ENCODE measurements at places on chromosomes 11 and 22.

GRCh38 chr11:67268962-67269268 lies 2.6 kb downstream of the GRK2 start:
- no peak for DNase-seq

DNA sequence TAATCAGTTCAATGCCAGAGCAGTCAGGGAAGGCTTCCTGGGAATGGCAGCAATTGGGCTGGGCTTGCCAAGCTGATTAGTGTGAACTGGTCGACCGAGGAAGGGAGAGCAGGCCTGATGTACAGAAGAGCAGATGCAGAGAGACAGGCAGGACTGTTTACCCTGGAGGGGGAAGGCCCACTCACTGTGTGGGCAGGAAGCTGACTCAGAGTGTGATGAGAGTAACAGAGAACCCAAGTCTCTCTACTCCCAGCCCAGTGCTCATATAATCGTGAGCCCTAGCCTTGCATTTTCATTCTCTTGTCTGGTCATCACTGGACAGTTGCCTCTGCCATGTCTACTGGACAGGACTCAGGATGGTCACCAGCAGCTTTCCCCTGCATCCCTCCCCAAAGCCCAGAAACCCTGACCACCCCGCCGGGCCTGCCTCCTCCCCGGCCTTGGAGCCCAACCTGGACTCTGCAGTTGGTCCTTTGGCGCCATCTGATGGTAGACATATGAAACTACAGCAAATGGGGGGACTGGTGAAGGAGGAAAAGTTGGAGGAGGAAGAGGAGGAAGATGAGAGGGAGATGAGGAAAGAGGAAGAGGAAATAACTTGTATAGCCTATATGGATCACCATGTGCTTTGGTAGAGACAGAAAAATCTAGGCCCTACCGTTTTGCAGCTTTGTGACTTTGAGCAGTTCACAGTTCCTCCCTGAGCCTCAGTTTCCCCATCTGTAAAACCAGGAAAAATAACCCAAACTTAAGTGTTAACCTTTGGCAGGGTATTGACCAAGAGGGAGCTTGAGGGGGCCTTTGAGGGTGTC lies 43.4 kb upstream of the PRDM11 start:
- peak; percentile 66 for DNase-seq

- DNase-seq: no peak
Observed at GRCh38 chr11:13137844-13138301, 128.8 kb downstream of the RASSF10 start.

- DNase-seq: no peak
Observed at GRCh38 chr11:10318527-10318802, 13.6 kb downstream of the ADM start.

GRCh38 chr11:95524314-95525036 lies 265.1 kb downstream of the FAM76B start:
- DNase-seq: no peak

- no peak for DNase-seq
Observed at GRCh38 chr11:8721609-8722500, 39.3 kb downstream of the RPL27A start.

- no peak for DNase-seq
Observed at GRCh38 chr11:107268977-107269376, 188.6 kb downstream of the CWF19L2 start.

- no peak for DNase-seq
Observed at GRCh38 chr22:35661464-35661863, 13.2 kb downstream of the APOL6 start.

- no peak for DNase-seq
Observed at GRCh38 chr11:126132319-126132718, 69.7 kb upstream of the CDON start.

GRCh38 chr11:69200331-69201065 lies 44.8 kb downstream of the SMIM38 start:
- no peak for DNase-seq

- no peak for DNase-seq
Observed at GRCh38 chr11:71151561-71151960, 100.8 kb downstream of the SHANK2 start.

DNA sequence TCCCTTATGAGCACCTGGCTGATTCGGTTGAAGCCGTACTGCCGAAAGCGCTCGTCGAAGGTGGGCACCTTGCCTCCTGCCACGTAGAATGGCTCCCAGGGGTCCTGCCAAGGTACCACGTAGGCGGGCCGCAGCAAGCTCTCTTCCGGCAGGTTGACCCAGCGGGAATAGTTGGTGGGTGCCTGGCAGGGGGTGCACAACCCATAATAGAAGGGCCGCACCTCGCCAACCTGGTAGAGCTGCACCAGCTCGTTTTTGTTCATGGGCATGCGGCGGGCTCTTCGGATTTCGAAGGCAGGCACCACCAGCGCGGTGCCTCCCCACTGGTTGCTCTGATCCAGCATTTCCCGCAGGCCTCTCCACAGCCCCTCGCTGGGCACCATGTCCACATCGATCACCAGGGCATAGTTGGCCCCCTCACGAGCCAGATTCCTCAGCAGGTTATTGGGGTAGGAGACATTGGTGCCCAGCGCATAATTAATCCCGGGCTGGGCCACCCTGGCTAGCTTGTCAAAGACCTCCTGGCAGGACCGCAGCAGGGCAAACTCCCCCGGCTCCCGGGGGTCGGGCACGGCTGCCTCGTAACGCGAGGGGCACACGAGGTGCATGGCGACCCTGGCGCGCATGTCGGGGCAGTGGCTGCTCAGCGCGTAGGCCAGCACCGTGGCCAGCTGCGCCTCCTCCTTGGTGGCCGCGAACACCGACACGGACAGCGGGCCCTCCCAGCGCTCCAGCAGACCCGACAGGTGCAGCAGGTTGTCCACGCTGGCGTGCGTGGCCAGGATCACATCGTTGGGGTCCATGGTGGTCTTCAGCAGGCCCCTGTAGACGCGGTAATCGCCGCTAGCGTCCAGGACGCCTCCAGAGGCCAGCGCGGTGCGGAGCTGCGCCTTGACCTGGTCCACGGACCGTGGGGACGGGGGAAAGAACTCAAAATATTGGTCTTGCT lies 679 bp downstream of the B4GAT1 start:
- no peak for DNase-seq

GRCh38 chr11:57305523-57305922 lies 19.2 kb downstream of the TNKS1BP1 start:
- DNase-seq: no peak

- DNase-seq: no peak
Observed at GRCh38 chr11:34335801-34336200, 22.0 kb downstream of the ABTB2 start.

GRCh38 chr22:38861927-38862326 lies 10.1 kb downstream of the CBX6 start:
- no peak for DNase-seq

DNA sequence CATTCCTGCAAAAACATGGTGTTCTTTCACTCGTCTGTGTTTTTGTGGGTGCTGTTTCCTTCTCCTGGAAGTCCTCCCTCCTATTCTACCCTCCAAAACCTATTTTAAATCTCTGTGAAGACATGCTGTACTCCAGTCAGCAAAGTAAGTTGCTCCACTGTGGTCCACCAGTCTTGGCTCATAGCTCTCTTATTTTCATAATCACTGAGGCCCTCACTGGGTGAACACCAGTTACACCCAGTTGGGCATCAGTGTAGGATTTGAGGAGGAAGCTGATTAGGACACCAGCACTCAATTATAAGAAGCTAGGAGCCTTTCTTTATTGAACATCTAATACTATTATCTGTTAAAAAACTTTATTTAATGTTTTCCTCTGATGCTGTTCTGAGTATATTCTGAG lies 23.9 kb upstream of the EED start:
- DNase-seq: no peak

GRCh38 chr11:64799623-64800302 lies 3.3 kb downstream of the MAP4K2 start:
- DNase-seq: no peak

- no peak for DNase-seq
Observed at GRCh38 chr22:23874871-23875270, 17.2 kb downstream of the SLC2A11 start.

GRCh38 chr11:19651028-19651427 lies 61.6 kb upstream of the NAV2 start:
- no peak for DNase-seq

DNA sequence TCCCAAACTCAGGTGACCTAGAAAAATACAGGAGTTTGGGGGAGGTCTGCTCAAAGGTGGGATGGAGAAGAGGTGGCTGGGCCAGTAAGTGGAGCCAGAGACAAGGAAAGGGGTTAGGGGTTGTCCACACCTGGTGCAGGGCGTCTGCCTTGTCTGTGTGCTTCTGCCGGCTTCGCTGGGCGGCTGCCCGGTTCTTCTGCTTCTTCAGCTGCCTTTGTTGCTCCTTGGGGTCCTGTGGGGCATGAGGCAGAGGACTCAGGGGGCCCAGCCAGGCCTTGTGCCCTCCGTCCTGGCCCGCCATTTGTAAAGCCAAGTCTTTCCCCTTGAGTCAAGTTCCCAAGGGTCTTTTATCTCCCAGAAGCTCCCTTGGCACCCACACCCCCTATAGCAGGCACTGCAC lies 2.5 kb downstream of the BATF2 start:
- DNase-seq: no peak

DNA sequence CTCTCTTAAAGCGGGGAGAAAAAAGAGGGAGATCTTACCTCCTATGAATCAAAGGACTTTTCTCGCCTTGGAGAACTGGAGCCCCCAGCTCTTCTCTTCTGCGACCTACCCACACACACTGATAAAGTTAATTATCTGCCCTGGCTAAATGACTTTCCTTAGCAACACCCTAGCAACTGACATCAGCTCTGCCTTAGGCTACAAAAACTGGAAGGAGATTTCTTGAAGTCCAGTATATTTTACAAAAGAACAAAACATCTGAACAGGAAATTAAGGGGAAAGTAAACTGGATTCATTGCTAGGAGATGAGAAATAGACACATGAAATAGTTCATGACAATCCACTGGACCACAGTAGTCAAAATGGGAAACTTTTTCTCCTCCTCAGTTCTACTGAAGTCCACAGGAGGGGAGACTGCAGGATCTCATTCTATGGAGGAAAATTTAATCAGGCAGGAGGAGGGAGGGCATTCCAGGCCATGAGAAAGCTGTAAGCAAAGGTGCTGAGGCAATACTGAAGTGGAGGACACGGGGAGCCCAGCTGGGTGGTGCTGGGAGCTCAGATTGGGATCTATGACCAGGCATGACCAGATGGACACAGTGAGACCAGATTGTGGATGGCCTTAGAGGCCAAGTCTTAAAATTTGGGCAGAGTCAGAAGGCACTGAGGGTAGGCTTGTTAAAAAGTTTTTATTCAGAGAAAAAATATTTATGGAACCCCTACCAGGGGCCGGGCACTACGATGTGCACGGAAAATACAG lies 3.7 kb upstream of the SPON1 start:
- no peak for DNase-seq

DNA sequence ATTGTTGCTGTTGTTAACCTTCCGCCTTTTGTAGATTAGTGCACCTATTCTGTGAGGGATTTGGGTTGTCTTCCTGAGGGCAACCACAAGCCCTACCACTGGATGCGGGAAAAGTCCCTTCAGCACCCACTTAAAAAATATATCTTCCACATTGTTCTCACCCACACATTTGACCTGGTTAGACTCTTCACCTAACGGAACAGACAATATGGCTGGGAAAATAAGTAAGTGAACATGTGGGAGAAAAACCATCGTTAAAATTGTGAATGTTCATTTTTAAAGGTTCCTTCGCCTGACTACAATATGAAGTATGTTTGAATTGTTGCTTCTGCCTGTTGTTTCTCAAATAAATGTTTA lies 72.0 kb upstream of the MPEG1 start:
- no peak for DNase-seq

DNA sequence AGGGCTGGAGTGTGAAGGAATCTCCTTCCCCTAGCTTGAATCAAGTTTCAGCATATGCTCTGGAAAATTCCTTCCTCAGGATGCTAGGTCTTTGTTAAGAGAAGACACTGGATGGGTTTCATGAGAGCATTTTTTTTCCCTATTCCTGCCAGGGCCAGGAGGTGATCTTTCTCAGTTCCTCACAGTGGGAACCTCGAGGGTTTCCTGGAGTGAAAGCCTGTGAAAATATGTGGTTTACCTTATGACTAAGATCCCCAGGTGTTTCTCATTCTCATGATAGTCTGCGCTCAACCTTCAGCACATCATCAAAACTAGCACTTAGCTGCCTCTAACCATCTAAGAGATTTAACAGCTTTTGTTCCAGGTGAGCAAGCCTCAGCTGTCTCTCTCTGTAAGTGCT lies 985.3 kb upstream of the FAT3 start:
- no peak for DNase-seq

DNA sequence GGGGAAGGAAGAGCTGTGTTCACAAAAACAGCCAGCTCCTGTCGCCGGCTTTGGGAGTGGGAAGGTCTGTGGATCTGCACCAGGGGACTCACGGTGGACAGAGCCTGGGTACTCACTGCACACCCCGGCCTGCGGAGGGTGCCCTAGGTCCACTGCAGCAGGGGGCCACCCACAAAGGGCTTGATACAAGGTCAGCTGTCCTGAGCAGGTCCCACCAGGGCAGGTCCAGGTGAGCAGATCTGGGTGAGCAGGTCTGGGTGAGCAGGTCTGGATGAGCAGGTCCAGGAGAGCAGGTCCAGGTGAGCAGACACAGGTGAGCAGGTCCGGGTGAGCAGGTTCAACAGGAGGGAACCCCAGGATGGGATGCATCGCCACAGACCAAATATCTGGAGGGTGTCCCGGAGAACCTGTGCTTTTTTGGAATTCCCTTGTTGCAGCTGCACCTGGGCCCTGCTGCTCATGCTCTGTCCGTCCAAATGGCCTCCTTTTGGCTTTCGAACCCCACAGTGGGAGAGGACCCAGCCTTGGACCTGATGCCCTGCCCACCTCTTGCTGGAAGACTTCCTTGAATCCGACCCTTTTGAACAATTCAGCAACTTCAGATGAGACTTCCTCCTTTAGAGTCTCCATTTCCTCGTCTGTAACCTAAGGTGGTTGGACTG lies 485.3 kb downstream of the TBC1D22A start:
- no peak for DNase-seq

DNA sequence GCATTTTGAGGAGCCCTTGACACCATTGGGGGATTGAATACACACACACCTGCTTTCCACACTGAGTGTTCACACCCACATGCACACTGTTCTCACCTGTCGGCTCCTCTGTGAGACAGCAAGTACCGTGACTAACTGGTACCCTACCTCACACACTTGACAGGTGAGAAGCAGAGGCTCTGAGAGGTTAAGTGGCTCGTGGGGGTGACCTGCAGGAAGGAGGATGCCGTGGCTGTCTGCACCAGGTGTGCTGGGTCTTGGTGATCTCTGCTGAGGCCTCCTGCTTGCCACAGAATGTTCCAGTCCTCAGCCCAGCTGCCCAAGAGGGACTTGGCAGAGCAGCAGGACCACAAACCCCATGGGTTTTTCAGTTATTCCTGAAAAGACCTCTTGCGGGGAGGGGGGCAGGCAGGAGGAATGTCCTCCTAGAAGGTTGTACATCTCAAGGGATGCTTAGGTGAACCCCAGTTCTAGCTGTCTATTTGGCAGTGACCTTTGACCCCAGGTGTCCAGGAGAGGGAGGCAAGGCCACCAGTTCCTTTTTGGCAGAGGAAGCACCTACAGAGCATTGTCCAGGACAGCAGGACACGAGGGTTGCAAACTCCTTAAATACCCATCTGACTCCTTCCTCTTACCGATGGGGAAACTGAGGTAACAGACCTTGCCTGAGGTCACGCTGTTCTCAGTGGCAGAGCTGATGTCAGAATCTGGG lies 66.0 kb downstream of the SHISAL1 start:
- DNase-seq: no peak

Measured in activated naive CD8-positive, alpha-beta T cell treated with anti-CD3 and anti-CD28 coated beads, Interleukin-2, amount 50 U/mL, for 24 hours (primary cell).